ENCODE measurements at places on chromosomes 16 and 17.

- no peak for DNase-seq
Measured at GRCh38 chr17:59512844-59513385, 52.5 kb upstream of the DHX40 start.

GRCh38 chr17:55023626-55024025 is 55.1 kb downstream of the STXBP4 start:
- DNase-seq = no peak

DNA sequence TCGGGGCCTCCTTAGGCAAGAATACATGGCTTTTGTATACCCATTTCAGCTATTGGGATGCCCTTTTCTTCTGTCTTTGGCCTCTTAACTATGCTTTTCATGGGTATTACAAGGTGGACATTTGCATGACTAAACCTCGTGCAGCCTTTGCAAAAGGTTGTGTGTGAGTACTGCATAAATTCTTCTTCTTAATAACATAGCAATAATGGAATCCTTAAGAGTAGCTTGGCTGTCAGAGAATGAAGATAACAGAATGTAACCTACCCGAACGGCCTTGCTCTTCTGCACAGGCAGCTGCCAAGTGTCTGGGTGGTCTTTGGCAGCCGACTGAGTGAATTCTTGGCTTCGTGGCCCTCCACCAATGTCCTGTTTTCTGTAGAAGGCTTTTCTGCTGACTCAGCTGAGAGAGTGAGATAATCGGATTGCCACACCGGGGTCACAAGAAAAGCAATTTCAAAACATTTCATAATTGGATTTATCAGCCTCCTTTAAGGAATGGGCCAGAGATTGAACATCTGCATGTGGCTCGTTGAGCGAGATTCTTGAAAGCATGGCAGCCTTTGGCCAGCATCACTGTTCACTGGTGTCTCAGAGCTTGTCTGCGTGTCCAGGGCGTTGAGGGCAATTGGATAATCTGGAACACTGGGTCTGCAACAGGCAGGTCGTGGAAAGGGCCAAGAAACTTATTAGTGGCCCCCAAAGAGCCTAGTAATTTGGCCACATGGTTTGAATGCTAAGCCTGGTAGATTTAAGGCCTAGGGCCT is 13.4 kb downstream of the IRF8 start:
- DNase-seq = no peak

DNA sequence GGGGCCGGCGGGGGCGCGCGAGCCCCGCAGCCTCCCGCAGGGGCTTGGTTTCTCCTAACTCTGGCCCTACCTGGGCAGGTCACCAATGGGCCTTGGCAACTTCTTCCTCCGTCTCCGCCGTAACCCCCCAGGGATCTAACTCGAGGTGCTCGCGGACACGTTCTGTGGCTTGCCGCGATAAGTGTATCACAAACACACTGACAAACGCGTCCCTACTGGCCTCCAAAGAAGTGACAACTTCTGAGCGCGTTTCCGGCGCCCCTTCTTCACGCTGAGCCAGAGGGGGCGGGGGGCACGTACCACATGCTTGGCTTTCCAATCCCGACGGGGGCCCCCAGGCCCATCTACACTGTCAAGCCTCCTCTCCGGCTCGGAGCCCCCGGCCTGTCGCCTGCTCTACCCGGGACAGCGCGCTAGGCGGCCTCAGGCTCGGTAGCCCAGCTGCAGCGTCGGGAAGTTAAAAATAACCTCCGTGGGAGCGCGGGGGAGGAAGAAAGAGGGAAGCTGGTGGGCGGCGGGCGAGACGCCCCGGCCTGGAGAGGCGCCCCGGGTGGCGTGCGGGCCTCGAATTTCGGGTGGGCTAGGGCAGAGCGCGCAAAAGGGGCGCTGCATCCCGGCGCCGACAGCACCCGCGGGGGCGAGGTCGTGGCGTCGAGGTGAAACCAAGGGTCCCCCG is 725 bp upstream of the SPHK1 start:
- DNase-seq = no peak

- DNase-seq = no peak
Measured at GRCh38 chr17:83192161-83192788, 112.9 kb downstream of the METRNL start.

GRCh38 chr17:63476854-63477479 is at the start of gene ACE:
Gene ACE, plus strand, starts transcription at chr17:63477061. Its CDS starts 34 bp downstream, at chr17:63477095.
- no peak for DNase-seq

DNA sequence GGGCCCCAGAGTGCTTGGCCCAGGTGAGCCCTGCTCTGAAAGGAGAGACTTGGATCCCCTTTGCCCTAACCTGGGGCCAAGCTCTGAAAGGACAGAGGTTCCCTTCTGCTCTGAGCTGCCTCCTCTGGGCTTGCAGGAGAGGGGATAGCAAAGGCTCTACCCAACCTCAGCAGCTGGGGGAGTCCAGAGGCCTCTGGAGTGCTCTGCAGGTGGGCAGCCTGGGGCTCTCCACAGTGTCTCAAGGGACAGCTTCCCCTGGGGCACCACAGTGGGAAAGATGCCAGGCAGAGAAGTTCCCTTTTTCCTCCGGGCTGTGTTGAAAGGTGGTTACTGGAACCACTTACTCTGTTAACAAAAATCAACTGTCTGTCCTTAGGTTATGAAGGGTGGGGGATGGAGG is 48.2 kb upstream of the MGAT5B start:
- DNase-seq = no peak

DNA sequence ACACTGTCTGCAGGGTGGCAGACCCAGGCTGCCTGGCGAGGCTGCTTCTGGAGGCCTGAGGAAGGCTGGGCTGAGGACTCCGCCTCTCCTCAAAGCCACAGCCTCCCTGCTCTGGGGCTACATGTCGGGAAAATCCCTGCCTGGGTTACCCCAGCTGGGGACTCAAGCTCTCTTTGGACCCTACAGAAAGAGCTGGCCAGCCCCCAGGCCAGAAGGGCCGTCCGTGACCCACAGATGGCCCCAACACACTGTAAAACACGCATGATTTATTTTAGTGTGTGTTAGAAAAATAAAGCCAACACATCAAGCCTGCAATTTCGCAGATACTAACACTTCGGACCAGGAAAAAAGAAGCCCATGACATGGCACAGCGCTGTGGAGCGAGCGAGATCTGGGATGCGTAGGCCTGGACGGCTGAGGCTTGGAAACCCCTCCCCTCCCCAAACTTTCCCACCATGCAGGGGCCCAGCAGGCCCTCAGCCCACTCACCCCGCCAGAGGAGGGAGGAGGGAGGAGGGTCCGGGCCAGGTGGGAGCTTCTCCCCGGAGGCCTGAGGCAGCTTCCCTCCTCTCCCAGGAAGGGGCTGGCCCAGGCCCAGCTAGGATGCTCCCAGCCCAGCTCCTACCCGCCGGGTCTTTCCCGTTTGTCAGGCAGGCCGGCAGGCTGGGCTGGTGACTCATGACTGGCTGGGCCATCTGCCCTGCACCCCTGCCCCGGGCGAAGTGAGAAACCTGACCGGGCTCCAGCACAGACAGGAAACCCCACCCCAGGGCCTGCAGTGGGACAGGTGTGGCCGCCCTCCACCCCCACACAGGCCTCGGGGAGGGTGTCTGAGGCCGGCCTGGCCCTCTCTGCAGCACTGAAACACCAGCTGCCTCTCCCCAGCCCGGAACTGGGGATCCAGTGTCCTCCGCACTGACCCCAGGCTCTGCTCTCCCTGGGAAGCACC is 34.1 kb upstream of the SLC38A10 start:
- DNase-seq = no peak

DNA sequence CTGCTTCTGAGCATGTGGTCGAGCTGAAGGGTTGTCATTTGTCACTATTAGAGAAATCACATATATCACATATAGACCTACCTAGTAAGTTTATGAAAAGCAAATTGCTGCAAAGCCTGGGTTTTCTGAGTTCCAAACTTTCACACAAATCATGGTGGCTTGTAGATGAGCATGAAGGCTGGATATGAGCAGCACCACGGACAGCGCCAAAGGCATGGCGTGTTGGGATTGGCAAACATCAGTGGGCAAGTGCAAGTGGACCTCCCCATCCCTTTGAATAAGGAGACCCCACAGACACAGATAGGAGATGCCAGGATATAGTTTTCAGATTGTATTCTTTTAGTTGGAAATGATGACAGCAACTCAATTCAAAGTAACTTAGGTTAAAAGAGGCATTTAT is 77.6 kb upstream of the CACNG3 start:
- no peak for DNase-seq

GRCh38 chr16:81798311-81799137 is 19.4 kb downstream of the PLCG2 start:
- no peak for DNase-seq

- DNase-seq = no peak
Measured at GRCh38 chr16:28179354-28179753, 32.4 kb downstream of the XPO6 start.

DNA sequence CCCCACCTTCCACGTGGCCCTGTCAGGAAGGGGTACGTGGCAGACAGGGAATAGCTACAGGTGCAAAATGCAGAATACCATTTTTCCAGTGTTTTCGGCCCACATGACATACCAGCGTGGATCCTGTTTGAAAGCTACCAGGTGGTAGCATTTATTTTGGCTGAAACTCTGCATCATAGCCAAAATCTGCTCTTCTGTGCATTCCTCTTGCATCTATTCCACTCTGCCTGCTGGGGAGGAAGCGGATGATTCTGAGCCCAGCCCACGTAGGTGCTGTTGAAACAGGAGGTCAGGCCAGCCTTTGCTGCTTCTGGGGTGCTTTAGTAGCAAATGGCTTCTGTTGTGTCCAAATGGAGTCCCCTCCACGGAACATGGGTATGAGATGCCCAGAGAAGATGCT is 670.9 kb upstream of the EEF2KMT start:
- no peak for DNase-seq

Data from cortex of kidney (tissue), 1 donor.